NCI-H1694 treated with DMSO at 0.1 percent for 48 hours (cell line): ENCODE measurements at places on chromosomes 12 and 14.

DNA sequence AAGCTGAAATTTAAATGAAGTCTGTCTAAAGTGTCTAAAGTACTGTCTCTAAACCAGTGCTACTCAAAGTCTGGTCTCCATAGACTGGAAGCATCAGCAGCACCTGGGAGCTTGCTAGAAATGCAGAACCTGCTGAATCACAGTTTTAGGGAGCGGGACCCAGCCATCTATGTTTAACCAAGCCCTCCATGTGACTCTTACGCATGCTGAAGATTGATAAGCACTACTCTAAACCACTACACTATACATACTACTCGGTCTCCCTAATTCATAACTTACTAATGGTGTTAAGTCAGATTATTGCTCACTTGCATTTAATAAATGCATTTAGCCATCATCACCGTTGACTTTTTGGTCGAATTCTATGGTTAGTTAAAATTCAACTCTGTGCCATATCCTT, 88.8 kb downstream of the SLC25A21 start:
- DNase-seq: no peak

DNA sequence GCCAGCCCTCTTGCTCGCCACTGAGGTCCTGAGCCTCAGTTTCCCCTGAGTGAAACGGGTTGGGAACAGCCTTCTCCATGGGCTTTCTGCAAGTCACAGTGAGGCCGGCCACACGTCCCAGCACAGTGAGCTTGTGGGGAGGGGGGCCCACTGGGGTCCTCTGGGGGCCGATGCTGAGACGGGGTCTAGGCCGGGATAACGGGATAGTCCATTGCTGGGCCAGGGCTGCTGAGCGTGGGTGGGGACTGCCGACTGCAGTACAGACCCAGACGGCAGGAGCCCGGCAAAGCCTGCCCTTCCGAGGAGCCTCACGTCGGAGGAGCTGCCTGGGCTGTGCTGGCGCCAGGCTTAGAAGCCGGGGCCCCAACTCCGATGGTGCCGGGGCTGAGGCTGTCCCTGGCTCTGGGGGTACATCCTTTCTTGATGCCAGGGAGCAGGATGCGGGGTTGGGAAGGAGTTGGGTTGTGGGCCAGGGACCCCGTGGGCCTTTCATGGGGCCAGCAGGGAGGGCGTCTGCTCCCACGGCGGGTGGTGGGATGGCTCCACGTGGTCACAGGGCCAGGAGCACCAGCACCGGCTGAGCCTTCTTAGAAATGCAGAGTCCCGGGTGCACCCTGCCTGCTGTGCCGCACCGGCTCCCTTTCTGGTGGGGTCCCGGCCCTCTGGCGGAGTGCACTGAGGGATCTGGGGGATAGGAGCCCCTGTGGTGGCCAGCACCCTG, 24.2 kb downstream of the NOC4L start:
- DNase-seq: no peak

DNA sequence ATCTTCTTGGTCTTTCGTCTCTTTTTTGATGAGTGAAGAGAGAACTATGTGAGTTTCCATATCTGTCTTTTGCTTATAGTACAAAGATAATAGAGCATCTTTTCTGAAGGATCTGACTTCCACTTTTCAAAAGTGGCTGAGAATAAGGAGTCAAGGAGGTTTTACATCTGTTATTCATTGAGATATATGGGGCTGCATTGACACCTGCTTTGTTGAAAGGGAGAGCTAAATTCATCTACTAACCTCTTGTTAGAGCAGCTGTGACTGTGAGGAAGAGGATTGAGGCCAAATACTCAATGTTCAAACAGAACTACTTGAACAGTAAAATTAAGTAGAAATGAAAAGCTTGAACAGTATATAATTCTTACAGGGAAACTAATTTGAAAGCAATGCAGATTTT, 130.2 kb upstream of the ATP2B1 start:
- no peak for DNase-seq

- DNase-seq: no peak
Observed at GRCh38 chr14:50229681-50230080, 1.7 kb downstream of the SOS2 start.

GRCh38 chr14:53325176-53325806, 172.2 kb upstream of the DDHD1 start:
- DNase-seq: peak; percentile 12

- DNase-seq: no peak
Observed at GRCh38 chr14:72518809-72519377, 375.0 kb downstream of the DPF3 start.

DNA sequence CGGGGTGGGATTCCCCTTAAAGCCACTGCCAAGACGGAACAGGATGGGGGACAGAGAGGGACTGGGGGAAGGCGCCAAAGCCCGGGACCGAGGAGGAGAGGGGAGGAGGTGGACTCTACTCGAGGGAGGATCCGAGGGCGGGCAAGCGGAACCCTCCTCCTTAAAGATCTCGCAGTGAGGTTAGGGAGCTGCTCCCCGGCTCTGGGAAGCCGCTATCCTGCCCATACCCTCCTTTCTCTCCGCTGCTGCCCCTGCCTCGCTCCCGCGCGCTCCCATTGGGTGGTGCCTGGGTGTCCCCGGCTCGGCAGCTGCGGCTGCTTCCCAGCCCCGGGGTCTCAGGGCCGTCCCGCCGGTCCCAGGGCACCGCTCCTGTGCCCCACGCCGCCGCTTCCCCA, 16.4 kb downstream of the KRT18 start:
- no peak for DNase-seq

DNA sequence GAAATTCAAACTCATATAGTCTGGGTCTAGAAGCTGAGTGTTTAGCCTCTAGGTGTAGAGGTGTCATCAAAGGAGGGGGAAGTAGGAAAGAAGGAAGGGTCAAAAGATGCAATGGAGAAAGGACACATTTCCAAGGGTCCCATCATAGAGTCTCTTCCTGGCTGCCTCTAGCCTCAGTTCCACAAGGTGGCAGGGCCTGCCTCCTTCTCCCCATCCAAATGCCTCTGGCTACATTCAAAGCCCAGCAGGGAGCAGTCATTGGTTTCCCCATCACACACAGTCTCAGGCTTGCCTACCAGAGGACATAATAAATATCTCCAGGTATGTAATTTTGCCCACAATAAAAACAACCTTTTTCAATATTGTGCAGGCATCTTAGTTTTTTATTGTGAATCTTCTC, 2.1 kb upstream of the CCT2 start:
- DNase-seq: no peak
